ENCODE measurements at places on chromosomes 6 and 20.

DNA sequence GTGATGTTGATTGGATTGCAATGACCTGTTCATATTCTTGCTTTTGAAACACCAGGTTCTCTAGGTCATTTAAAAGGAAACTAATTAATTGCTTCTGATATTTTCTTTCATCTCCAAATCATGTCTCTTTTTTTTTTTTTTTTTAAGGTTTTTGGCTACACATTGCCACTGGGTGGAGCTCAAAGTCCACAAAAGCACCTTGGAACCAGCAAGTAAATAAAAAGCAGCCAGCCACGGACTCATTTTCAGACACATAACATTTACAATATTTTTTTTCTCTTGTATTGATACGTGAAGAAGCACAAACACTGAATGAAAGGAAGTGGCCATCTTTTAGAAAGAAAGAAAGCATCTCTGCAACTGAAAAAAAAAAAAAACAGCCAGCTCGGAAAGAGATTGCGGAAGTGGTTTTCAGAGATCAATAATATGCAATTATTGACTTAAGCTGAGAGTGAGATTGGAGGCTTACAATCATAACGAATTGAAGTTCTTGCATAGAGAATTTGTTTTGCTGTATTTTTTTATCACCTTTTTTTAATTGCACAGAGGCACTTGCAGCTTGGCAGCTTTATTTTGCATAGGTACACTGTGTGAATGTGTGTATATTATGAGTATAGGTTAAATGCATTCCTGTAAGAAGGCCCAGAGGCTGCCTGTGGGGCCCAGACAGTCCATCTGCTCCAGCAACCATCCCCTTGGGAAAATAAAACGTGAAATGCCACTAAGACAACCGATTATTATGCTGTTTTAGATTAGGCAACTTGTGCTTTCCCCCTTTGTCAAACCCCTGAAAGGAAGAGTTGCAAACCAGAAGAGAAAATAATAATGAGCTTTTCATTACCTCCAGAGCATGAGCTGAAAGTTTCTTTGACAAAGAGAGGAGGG is 28.2 kb downstream of the CGA start:
- DNase-seq = peak; percentile 51

GRCh38 chr6:158377860-158378259 is 65.6 kb downstream of the TULP4 start:
- DNase-seq = no peak

DNA sequence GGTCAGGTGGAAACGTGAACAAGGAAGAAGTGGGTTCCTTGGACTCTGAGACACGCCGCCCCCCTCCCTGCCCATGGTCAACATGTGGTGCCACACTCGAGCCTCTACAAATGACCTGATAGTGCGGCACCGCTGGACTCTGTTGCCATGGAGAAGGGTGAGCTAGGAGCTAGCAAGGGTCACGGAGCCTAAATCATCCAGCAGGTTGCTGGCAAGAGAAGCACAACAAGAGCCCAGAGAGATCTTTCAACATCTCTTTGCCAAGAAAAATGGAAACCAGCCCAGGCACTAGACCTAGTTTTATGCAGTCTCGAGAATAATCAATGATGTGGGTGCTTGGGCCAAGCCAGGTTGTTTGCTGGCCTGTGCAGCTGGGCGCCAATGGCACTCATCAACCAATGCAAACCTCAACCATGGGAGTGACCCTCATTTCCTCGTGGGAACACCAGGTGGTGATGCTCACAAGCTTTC is 69.5 kb downstream of the NOL4L start:
- no peak for DNase-seq

GRCh38 chr6:33430991-33431879 is 11.4 kb downstream of the SYNGAP1 start:
- DNase-seq = peak; percentile 88

DNA sequence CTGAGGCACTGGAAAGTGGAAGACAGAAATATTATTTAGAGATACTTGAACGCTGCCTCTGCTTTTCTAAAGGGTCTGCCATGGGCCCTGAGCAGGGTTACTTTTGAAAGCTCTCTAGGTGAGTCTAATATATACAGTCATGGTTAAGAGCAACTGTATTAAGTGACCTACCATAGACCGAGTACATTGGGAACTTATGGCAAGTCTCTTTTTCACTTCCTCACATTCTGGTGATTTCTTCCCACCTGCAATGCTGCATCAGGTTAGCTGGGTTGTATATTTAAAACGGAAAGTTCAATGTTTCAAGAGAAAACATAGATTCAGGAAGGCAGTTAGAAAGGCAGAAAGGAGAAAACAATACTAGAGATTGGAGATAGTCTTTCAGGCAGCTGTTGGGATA is 154.7 kb downstream of the PHF3 start:
- no peak for DNase-seq

DNA sequence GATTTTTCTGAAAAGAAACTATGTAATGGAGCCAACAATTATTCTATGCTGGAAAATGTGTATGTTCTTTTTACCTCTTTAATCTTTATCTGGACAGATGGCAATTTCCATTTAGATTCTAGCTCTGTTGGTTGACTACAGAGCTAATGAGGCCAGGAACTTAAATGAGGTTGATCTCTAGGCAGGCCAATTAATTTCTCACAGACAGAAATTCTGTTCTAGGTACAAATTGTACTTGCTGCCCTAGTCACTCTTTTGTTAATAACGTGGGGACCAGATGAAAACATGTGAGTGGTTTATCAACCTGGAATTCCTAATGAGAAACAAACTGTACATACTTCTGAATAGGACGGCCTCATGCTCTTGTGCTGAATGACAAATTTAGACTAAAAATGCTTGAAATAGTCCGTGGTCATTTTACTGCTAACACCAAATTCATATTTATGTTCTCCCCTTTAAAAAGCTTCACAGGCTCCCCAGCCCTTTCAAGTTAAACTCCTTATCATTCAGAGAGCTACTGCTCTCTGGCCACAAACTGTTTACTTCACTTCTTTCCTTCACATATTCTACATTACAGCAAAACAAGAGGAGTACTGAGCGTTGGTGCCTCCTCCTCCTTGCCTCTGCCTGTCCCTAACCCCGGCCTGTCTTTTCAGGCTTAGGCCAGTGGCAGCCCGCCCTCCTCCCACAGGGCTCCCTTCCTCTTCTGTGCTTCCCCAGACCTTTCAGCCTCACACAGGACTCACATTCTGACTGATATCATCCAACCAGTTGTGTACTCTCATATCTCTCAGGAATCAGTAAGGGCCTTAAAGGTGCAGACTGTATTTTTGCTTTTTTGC is 41.4 kb downstream of the DTNBP1 start:
- DNase-seq = peak; percentile 45

GRCh38 chr6:74058606-74059005 is 362.6 kb downstream of the CD109 start:
- no peak for DNase-seq

DNA sequence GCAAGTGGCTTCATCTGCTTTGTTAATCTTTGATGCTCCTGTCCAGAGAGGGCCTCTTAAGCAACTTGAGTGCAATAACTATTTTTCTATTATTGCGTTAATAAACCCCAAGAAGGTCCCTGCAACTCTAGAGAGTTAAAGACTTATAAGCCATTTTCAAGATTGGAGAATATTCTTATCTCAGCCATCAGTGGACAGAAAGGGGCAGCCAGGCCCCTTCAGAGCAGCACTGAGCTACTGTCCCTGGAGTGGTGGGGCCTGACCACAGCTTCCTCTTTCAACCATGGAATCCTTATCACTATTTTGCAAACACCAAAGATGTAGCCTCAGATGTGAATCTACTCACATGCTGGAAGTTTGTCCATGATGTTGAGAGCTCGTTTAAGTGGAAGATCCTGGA is 2.8 kb upstream of the MAS1L start:
- DNase-seq = no peak

DNA sequence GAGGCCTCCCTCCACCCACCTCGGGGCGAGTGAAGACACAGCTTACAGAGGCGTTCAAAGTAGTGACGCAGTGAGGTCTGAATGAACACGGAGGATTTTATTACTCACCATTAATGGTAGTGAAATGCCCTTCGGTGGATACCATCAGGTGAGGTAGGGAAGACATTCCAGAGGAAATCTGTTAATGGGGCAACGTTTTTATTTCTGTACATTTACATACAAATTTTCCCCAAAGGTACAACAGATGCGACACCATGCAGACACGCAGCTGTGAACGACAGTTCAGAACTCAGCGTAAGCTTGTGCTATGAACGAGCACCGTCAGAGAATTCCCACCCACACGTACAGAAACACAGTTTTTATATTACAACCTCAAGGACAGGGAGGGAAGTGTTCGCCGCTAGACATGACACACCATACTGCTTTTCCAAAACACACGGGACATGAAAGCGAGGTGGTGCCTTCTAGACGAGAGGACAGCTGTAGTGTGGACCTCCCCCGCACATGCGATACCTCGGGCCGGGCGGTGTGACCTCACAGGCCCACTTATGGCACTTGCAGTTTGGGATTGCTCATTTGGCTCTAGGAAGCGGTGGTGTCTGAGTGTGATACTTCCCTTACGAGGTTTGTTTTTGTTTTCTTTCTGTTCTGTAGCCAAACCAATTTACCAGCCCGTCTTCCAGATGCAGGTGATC is 10.7 kb downstream of the PSMG4 start:
- DNase-seq = peak; percentile 51

DNA sequence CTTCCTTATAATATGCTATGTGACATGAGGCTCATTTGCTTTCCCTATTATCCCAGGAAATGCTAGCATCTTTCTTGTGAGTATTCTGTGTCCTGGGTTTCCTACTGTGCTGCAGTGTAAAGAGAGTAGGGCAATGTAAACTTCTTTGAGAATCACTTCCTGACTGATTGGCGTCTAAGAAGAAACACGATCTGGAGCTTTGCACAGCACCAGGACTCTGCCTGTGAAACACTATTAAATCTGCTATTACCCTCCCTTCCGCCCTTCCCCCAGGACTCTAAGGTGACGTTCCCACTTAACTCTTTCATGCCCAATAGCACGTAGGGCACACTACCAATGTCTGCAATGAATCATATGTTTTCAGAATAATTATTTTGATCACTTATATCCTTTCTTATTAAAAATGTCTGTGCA is 607.3 kb upstream of the CITED2 start:
- DNase-seq = no peak

- DNase-seq = no peak
These were observed 16.6 kb downstream of the PHACTR3 start for GRCh38 chr20:59620860-59621505.

DNA sequence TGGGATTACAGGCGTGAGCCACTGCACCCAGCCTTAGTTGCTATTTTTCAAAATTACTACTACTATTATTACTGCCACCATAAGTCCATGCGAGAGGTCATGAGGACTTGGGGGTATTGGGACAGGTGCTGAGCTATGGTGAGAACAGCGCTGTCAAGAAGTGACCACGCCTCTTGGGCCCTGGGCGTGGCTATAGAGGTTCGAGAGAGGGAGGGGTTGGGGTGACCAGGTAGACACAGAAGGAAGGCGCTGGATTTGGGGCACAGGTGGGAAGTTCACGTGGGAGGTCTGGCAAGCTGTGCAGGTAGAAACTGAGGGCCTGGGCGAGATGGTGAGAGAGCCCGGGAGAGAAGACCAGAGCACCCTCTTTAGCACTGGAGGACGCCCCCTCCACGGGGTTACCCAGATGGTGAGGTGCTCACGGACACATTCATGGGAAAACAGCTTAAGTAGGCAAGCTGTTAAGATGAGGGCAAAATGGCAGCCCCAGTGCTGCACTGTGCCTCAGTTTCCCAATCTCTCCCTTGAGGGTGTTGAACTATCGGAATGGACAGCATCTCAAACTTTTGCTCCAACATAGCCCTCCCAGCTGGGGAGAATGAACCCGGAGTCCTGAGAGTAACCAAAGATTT is 61.0 kb downstream of the RAB44 start:
- DNase-seq = no peak

- DNase-seq = peak; percentile 53
These were observed 23.9 kb downstream of the RAET1L start for GRCh38 chr6:150001295-150002008.

DNA sequence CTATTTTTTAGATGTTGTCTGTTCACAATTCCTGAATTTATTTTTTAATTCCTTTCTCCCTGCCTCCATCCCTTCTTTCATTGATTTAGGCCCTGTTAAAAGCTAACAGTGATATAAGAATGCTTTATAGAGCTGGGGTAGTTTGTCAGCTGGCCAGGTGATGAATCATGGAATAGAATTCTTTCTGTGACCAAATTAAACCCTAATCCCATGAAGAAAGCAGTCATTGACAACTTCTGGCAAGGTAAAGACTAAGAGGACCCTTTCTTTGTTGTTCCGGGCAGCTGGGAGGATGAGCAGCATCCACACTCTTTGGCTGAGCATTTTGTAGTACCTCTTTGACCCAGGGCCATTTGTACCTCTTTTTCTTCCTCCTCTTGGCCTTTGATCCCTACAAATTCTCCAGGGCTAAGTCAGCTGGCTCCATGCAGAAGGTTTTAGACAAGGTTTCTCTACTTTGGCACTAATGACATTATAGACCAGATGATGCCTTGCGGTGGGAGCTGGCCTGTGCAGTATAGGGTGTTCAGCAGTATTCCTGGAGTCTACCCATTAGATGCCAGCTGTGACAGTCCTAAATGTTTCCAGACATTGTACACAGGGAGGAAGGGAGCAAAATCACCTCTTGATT is 102.9 kb downstream of the SLX4IP start:
- DNase-seq = no peak

GRCh38 chr20:17941087-17941825 is 27.3 kb downstream of the SNX5 start:
- DNase-seq = no peak

- no peak for DNase-seq
These were observed 30.6 kb downstream of the ARID1B start for GRCh38 chr6:156807795-156808194.

- DNase-seq = no peak
These were observed 152.0 kb downstream of the TSHZ2 start for GRCh38 chr20:53124075-53124551.

GRCh38 chr6:53014744-53015143 is 19.7 kb upstream of the GSTA4 start:
- DNase-seq = no peak

GRCh38 chr20:41119614-41120561 is 17.5 kb upstream of the PLCG1 start:
- DNase-seq = no peak

DNA sequence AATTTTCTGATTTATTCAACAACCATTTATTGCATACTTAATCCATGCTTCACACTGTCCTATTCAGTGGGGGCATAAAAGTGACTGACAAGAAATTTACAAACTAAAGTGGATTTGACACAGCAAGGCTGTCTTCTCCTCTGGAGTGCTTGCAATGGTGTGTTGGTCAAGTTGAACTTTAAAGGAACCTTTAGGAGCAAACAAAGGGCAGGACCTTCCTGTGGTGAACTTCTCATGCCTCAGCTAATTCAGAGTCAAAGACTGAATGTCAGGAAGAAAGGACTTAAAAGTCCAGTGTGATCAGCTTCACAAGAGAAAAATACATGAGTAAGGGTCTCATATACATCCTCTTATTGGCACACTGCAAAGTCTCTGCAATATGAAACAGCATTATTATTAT is 60.8 kb upstream of the TENT5A start:
- no peak for DNase-seq

DNA sequence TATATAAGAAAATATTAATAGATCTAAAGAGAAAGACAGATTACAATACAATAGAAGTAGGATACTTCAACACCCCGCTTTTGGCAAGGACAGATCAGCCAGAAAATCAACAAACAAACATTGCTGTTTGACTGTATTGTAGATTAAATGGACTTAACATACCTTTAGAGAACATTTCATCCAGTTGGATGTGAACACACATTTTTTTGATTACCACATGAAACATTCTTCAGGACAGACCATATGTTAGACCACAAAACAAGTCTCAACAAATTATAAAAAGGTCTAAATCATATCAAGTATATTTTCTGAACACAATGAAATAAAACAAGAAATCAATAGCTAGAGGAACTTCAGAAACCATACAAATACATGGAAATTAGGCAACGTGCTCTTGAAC is 148.2 kb downstream of the TRMT11 start:
- DNase-seq = no peak
